NCI-H82 (cell line): ENCODE measurements at places on chromosomes 16 and 17.
A peak's percentile ranks its signal among the peaks of the same experiment; 100 is the strongest.

DNA sequence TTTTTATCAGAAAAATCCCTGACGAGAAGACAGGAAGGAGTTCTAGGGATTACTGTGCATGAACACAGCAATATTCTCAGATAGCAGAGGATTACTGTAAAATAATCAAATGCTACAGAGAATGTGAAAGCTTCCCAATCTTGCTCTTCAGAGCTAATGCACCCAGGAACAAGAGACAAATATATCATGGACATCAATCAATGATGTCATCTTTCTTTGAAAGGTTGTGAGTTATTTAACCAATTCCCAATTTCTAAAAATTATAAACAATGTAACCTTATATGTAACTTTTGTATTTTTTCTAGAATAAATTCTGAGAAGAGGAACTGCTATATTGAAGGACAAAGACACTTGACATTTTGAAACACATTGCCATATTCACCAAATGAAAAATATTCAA is 46.5 kb downstream of the BRD7 start:
- DNase-seq, result no peak

DNA sequence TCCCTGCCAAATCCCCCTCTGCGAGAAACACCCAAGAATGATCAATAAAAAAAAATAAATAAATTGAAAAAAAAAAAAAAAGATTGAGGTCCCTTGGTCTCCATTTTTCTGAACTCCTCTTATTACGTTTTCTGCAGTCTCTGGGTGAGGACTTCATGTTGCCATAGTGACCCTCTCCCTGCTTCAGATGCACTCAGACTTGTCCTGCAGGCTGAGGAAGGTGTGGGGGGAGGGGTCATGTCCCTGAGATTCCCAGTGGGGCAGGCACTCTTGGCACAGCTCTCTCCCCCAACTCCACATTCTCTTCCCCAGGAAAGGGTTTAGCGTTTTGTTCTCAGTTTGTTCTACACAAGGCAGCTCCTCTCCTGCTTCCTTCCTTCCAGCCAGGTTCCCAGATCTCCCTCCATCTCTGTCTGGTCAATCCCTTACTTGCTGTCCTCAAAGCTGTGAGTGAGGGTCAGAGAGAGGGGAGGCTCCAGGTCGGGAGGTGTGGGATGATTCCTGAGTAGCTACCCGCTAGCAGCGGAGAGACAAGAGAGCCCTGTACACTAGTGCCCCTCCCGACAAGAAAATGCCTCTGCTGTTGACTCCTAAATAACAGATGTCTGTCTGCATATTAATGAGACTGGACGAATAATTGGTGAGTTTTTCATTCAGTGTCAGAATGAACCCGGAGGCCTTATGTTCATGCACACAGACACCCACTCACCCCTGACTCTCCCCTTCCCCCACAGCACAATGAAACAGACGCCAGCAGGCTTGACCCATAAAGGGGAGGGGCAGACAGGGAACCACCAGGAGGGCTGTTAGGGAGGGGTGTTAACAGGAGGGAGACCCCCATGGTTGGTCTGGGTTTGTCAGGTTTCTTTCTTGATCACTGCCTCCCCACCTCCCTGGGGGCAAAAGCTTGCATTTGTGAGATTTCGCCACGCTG is 9.2 kb downstream of the RND2 start:
- peak; percentile 88 for DNase-seq

GRCh38 chr17:63634816-63635215 is 12.6 kb downstream of the MAP3K3 start:
- no peak for DNase-seq

DNA sequence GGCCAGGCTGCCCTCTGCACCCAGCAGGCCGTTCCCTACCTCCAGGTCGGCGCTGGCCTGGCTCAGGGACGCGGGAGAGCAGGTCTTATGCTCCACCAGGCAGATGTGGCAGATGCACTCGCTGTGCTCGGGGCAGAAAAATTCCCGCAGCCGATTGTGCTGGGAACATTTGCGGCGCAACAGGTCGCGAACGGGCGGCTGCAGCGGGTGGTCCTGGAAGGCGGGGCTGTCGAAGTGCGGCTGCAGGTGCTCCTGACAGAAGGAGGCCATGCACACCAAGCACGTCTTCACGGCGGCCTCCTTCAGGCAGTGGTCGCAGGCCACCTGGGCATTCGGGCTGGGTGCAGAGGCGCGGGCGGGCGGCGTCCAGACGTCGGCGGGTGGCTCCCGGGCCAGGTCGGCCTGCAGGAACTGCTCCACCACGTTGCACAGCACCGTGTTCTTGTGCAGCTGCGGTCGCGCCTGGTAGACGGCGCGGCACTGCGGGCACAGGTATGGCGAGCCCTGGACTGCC is 439 bp downstream of the TRIM25 start:
- peak; percentile 63 for DNase-seq

- no peak for DNase-seq
Observed at GRCh38 chr16:5480431-5481195, 383.0 kb upstream of the EEF2KMT start.

- DNase-seq, result no peak
Observed at GRCh38 chr16:23682181-23682580, 3.5 kb downstream of the PLK1 start.

DNA sequence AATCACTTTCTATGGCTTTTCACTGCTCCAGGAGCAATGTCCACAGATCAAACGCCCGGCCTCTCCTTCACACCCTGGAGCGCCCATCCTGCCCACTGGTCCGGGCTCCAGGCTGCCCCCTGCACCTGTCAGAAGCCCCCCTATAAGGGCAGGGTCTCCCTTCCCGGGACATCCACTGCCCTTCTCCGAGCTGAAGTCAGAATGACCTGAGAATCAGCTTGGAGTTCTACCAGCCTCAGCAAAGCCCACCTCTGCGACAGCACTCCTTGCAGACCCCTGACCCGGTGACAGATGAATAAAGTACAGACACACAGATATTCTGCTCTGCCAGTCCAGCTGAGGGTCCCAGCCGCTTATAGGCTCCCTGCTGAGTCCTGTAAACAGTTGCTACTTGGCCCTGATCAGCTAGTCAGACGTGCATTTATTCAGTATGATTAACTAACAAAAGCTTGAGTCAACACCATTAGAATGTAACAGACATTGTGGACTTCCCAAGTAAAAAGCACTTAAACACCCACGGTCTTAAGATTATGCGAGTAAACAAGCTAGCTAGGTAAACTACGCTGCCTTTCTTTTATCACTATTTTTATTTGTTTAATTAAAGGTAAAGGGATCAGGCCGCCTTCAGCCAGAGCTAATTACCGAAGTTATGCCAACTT is 4.8 kb downstream of the SLC7A5 start:
- no peak for DNase-seq

GRCh38 chr16:28846080-28846932 is at the start of gene TUFM:
TSS of gene TUFM (minus strand) at chr16:28846348. CDS start at chr16:28846269, 79 bp downstream.
- peak; percentile 99 for DNase-seq

DNA sequence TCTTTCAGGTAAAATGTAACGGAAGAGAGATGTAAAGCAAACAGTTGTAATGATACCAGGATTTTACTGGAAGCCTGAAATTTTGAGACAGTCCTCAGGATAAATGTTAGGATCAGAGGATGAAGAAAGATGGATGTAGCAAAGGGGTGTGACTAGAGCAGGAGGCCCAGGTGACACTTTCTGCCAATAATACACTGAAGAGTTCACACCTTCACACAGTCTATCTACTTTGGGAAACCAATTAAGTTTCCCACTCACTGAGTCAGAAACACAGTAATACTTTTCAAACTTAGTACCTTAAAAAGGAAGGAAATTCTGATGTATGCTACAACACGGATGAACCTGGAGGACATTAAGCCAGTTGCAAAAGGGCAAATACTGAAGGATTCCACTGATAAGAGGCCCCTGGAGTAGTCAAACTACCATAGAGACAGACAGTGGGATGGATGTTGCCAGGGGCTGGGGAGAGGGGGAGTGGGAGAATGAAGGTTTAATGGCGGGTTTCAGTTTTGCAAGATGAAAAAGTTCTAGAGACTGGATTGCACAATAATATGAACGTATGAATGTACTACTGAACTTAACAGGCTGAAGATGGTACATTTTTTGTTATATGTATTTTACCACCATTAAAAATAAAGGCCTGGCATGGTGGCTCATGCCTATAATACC is 62.3 kb downstream of the CYTH1 start:
- no peak for DNase-seq

GRCh38 chr16:89536886-89537548 is 23.5 kb upstream of the RPL13 start:
- DNase-seq, result no peak

GRCh38 chr17:54972406-54973138 is 4.0 kb downstream of the STXBP4 start:
- no peak for DNase-seq

- no peak for DNase-seq
Observed at GRCh38 chr16:85584267-85584666, 28.9 kb upstream of the GSE1 start.

DNA sequence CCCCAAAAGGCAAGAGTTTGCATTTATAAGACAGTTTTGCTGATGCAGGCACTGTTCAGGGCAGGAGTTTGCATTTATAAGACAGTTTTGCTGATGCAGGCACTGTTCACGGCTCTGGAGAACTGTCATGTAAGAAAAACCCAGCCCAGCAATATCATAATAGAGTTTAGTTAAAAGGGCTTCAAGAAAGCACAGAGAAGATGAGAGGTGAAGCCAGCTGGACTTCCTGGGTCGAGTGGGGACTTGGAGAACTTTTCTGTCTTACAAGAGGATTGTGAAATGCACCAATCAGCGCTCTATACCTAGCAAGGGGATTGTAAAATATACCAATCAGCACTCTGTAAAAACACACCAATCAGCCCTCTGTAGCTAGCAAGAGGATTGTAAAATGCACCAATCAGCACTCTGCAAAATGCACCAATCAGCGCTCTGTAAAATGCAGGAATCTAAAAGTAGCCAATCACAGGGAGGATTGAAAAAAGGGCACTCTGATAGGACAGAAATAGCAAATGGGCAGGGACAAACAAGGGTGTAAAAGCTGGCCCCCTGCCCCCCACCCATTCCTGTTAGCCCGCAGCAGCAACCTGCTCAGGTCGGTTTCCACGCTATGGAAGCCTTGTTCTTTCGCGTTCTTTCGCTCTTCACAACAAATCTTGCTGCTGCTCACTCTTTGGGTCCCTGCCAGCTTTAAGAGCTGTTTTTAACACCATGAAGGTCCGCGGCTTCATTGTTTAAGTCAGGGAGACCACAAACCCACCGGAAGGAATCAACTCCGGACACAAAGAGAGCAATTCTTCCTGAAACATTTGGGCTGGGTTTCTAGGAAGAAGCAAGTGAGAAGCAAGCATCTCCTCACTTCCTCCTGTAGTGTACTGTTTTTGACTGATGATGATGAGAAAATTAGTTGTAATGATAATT is 1.8 kb upstream of the CBX1 start:
- DNase-seq, result no peak

- peak; percentile 64 for DNase-seq
Observed at GRCh38 chr17:7048968-7049367, 5.1 kb upstream of the SLC16A11 start.

- no peak for DNase-seq
Observed at GRCh38 chr16:83109490-83110125, 482.8 kb downstream of the CDH13 start.

DNA sequence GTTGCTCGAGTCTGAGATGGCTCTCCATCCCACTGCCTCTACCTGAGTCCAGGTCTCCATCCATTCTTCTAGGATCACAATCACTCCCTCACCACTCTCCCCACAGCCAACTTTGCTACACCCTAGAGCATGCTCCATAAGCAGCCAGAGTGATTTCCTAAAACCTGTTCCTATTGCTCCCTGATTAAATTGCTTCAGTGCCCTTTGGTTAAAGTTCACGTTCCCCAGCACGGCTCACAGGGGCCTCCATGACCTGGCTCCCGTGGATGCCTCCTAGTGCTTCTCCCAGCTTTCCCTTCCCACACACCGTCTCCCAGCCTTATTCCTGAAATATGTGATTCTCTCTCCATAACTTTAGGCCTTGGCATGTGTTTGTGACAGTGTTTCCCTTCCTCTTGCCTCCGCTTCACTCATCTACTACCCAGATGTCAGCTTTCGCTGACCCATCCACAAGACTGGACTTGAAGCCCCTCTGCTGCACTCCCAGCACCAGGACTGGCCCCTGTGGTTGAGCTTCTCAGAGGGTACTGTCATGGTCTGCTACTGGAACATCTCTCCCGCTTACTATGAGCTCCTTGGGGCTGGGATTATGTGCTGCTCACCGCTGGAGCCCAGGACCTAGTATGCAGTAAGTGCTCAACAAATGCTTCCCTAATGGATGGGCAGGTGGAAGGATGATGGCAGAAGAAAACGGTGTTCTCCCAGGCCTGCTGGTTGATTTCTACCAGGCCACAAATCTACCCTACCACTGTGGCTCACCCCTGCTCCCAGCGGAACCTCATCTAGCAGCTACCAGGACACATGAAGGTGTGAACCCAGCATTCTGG is 17.9 kb downstream of the MYO18A start:
- DNase-seq, result no peak

- no peak for DNase-seq
Observed at GRCh38 chr17:45220079-45220478, 1.6 kb upstream of the FMNL1 start.

DNA sequence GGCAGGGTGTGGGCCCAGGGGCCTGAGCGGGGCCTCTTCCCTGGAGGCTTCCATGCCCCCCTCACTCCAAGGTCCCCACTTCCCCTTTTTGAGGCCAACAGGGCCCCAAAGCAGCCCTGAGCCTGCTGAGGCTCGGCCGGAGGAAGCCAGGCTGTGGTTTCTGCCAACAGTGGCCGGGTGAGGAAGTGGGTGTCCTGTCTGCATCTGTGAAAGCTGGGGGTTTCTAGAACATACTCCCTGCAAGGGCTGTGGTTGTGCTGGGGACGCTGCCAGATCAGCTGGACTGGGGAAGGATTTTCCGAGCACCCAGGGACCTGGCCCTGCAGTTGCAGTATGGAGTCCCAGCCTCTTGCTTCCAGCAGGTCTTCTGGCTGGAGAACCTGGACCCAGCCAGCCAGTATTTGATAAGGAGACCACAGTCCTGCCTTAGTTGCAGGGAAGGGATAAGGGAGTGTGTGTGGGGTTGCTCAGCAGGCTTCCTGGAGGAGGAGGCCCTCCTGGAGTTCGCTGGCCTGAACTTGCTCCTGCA is 15.7 kb downstream of the ADCY7 start:
- no peak for DNase-seq

- DNase-seq, result no peak
Observed at GRCh38 chr16:66289051-66289680, 77.3 kb upstream of the CDH5 start.

DNA sequence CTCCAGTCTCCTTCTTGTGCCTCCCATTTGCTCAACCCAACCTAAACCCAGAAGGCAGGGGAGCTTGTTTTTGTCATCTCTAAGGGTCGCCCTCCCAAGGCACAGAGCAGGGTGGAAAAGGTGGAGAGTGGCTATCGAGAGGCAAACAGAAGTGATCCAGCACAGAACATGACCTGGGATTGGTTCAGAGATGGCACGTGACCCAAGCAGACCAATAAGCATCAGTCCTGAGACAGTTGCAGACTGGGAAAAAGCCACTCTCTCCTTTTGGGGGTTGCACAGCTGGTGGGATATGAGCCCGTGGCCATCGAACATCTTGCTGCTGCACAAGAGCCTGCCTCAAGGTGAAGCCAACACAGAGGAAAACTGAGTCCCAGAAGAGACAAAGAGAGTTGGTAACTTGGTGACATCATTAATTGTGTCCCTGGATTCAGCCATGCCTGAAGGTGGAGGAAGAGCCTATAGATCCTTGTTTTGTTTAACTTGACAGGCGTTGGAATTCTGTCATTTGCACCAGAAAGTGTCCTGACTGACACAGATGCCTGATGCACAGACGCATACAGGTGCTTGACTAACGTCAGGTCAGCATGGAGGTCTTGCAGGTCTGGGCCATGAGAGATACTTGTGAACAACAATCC is 28.2 kb upstream of the CSNK2A2 start:
- no peak for DNase-seq

- DNase-seq, result no peak
Observed at GRCh38 chr17:59425085-59425931, 93.9 kb downstream of the YPEL2 start.

GRCh38 chr17:75899767-75900468 is 3.2 kb upstream of the TRIM65 start:
- no peak for DNase-seq
